A673 (cell line): ENCODE measurements at places on chromosomes 5 and 9. TPM values are rescaled to one million over a fixed set of nuclear protein-coding genes. Genes with fewer than 3 reads are reported as not detected.

Gene LIX1
- total RNA-seq, result not detected in 2 replicates

Gene SHROOM1
- total RNA-seq, result 0.28 and 0.54 TPM in 2 replicates

GRCh38 chr5:72988769-72989168 is 32.9 kb downstream of the FCHO2 start:
- DNase-seq, result no peak

DNA sequence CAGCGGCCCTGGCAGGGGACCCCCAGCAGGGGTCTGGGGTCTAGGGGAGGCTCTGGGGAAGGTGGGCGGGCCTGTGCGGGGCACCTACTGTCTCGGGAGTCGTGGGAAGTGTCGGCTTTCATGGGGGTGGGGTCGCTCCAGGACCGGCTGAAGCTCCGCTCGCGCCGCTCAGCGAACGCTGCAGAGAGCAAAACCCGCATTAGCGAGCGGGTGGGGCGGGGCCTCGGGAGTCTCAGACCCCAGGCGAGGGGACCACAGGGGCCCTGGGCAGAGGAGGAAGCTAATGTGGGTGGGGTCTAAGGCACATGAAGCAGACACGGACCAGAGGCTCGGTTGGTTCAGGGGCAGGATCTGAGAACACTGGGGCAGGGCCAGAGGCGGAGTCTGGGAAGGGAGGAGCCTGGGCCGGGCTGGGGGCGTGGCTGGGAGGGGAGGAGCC is 5.5 kb downstream of the NSMF start:
- DNase-seq, result peak; percentile 62

DNA sequence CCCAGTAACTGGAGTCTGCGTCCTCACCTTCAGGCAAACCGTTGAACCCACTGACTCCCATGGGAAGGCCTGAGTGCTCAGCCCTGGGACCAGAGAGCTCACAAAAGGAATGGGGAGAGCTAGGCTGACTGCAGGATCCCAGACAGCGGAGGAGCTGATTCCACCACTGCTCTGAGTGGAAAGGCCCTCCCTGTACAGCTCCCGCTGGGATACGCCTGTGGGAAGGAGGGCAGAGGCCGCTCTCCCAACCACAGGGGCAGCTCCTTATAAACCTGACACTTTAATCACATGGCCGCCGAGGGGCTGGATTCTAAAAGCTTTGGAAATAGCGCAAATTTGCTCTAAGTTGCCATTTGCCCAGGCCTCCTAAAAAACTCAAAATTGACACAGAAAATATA is 37.1 kb downstream of the DBH start:
- DNase-seq, result no peak

DNA sequence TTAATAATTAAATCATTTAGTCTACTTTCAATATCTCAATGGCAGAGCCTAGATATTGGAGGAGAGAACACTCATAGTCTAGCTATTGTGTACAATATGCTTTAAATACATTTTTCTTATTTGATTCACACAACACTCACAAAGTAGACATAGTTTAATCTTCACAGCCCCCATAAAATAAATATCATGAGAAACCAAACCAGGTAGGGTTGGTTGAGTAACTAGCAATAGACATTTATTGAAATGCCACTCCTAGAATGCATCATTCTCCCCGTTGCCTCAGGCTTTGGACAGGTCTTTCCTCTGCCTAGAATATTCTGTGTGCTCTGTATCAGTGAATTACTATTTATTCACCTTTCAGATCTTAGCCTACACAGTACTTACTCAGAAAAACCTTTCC is 141.9 kb downstream of the CEMIP2 start:
- no peak for DNase-seq
